Stimulated activated CD8-positive, alpha-beta memory T cell treated with anti-CD3 and anti-CD28 coated beads, Interleukin-7, amount 100 ng/mL, for 4 hours (primary cell): ENCODE measurements at places on chromosomes 2 and 18.

DNA sequence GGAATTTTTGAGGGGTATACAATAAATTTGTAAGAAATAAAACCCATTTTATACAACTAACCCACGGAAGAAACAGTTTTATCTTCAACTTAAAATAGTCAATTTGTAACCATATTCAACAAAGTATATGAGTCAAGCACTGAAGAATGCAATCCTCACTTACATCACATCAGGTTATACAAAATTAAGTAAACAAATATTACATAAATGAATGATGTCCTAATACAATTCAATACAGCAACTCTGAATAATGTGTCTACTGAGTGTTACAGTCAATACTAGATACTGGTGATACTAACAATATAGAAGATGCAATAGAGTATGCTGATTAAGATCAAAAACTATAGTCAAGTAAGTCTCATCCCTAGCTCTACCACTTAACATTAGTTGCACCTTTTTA lies 58.6 kb downstream of the FANCL start:
- DNase-seq: no peak

DNA sequence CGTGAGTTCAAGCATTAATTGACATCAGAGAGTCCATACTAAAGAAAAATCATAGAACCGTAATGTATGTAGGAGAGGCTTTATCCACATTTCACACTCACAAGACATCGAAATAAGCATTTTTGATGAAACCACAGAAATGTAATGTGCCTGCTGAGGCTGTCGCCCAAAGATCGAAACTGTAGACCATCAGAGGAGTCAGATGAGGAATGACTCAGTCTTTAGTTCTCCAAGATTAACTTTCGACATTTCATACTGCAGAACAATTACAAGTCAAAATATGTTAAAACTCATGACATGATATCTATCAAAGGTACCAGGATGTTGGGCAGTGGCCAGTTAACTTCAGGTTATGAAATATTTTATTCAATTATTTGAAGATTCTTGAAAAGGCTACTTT lies 79.6 kb downstream of the RAB31 start:
- DNase-seq: no peak

DNA sequence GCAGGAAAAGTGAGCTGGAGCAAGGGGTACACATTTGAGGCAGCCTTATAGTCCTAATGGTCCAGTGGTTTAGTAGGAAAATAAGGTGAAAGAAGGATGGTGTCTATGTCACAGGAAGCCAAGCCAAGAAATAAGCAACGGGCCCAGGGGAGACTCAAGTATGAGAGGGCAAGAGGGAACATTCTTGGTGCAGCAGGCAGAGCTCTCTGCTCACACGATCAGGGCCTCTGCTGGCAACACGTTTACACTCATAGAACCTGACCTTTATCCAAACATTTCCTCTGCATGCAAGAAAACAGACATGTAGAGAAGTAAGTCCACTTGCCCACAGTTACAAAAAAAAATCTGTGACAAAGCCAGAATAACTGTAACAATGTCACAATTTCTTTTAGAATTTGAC lies 32.6 kb upstream of the LRRC30 start:
- no peak for DNase-seq

DNA sequence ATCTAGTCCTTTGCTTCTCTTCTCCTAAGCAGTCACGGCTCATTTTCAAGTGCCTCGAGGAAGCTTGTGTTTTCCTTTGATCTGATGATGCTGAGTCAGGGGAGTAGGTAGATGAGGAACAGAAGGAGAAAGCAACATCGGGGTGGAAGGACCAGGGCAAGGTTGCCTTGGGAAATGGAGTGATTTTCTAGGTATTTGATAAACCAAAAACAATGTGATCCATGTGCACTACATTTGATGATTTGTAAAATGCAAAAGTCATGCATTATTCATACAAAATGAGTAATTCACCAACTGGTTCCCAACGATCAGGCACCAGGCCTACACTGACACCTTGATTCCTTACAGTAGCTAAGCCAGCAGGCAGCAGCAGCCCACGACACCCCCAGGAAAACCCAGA lies 205.3 kb downstream of the ANAPC1 start:
- no peak for DNase-seq

GRCh38 chr2:168189835-168190569 lies 57.4 kb downstream of the STK39 start:
- DNase-seq: no peak

DNA sequence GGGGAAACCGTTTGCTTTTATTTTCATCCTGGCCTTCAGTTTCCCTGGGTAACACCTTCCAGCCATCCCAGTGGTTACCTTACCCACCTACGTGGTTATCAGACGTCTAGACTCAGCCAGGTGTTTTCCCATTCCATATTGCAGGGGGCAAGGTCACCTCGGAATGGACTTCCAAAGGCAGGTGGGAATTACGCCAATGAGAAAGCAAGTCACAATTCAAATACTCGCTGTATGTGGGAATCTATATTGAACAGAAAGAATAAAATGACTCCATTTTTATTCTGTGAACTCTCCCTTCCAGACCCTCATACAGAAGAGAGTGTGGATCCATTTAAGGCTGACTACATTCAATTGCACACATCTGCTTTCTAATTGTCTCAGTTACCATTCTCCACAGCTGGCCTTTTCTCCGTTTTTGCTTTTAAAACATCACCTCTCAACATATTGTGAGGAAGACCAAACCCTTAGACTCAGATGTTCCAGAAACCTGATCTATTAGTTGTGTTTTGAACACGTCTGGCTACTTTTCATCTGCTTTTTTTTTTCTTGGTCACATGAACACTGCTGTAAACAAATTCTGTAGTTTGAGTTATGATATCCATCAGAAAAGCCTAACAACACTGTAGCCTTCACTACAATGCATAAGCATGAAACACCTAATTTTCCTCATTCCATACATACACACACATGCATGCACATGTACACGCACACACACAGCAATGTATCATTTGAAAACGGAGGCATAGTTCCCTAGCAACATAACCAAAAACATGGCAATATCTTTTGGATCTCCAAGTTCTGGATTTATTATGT lies 59.8 kb downstream of the BCL2 start:
- DNase-seq: no peak

DNA sequence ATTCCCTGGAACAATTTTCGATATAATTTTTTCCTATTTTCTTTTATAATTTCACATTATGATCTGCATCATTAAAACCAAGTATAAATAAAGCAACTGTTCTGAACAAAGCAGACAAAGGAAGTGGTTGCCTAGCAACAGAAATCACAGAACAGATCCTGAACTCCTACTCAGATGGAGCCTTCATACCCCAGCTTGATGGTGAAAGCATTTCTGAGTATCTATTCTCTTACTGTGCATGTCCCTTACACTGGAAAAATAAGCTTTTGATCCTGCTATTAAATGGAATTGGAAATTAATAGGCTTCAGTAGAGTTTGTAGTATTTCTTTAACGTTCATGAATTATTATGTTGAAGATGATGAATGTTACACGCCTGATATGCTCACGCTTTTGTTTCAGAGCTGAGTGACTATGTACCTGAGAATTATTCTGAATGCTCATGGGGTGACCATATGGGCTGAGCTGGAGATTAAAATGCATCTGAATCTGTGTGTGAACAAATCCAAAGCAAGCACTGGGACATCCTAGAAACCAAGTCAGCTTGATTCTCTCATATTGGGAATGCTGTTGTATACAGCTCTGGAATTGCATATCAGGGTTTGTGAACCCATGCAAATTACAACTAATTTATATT lies 254.0 kb downstream of the KCNJ3 start:
- no peak for DNase-seq

GRCh38 chr2:118089139-118089800 lies 999 bp downstream of the INSIG2 start:
- DNase-seq: no peak

DNA sequence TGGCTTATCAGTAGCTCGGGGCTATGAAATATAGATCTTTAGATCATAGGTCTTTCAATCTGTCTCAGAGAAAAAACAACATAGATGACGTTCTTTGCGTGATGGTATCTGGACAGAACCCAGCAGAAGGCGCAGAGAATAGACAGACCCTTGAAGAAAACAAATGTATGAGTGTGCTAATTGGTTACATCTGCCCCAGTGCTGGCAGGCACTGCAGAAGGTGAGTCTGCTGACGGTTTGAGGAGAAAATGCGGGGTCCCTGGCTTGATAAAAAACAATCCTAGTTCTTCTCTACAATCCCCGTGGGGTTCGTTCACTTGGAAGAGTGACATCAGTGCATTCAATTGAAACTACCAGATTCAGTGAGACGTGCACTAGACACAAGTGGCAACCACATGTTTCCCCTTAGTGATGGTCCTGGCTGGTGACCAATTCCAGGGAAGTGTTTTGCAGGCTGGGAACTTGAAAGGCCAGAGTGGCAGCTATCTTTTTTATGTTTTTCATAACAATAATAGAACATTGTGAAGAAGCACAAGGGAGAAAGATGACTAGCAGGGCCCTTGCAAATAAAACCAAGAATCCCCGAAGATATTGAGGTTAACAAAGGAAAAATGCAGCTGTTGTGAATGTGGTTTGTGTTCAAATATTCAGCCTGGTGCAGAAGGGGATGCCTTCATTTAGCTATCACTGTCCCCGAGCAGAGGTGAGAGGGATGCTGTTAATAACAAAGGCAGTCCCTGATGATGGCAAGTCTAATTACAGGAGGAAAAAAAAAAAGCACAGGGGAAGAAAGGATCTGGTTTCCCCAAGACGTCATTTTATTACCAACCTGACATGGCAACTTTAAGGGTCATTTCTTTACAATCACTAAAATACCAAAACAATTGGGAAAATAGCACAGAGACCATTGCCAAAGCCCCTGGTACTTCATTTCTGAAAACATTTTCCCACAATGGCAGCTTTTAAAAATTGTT lies 337.6 kb upstream of the FIGN start:
- no peak for DNase-seq

- no peak for DNase-seq
Measured at GRCh38 chr2:77007686-77008085, 514.5 kb downstream of the LRRTM4 start.

DNA sequence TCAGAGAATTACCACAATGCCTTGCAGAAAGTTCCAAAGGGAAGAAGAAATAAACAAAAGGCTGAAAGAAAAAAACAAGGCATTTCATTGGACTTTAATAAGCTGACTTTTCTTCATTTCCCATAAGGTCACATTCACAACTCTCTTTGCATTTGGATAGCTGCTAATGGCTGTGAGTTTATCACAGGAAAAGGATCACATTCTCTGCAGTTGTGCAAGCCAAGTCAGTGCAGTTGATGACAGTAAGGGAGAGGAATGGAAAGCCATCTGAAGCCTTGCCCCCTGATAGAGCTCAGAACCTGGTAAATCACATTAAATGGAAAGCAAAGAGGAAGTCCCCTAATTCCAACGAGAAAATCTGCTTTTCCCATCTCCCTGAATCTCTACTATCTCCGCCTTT lies 950.6 kb downstream of the CNTNAP5 start:
- DNase-seq: no peak

DNA sequence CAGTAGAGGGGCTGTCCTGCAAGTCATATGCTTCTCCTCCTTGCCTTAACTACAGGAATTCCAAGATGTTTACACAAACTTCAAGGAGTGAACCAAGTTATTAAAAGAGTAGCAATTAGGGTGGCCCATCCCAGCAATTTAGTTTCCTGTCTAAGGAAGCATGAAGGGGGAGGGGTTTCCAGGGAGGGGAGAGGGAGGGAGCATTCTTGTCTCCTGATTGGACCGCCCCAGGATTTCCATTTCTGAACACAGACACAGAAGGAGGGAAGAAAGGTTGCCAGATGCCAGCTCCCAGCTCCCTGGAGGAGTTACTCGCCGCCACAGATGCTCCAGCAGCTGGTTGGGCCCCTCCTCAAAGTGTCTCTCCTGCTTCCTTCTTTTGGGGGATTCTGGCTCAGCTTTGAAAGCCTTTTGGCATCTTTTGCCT lies 107.6 kb downstream of the TRIB2 start:
- DNase-seq: no peak

GRCh38 chr2:28342081-28342967 lies 50.3 kb upstream of the FOSL2 start:
- no peak for DNase-seq

- DNase-seq: no peak
Measured at GRCh38 chr2:144510294-144510991, 9.5 kb downstream of the ZEB2 start.

DNA sequence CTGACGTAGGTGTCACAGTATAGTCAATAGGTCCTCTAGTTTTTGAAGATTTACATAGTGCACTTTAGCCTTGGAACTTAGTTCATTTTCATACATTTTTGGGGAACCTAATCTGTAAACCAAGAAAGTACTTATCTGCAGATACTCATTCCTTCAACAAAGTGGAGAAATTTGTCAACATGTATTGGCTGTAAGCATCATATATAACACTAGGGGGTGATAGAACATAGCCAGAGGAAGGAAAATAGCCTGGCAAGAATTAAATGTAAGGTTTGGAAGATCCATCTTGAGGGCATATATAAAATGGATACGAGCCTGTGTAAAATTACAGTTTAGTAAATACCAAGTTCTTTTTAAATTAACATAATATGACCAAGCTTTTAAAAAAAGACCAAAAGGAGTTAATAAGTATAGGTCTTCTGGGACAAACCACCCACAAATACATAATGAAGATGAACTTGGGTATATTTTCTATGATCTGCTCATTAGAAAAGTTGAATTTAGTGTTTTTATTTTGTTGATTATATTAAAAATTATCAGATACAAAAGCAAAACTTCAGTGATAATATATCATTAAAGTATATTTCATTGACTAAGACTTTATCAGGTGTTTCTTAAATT lies 18.2 kb downstream of the RPL37A start:
- no peak for DNase-seq

- no peak for DNase-seq
Measured at GRCh38 chr2:121502781-121503180, 27.9 kb upstream of the RNU4ATAC start.

DNA sequence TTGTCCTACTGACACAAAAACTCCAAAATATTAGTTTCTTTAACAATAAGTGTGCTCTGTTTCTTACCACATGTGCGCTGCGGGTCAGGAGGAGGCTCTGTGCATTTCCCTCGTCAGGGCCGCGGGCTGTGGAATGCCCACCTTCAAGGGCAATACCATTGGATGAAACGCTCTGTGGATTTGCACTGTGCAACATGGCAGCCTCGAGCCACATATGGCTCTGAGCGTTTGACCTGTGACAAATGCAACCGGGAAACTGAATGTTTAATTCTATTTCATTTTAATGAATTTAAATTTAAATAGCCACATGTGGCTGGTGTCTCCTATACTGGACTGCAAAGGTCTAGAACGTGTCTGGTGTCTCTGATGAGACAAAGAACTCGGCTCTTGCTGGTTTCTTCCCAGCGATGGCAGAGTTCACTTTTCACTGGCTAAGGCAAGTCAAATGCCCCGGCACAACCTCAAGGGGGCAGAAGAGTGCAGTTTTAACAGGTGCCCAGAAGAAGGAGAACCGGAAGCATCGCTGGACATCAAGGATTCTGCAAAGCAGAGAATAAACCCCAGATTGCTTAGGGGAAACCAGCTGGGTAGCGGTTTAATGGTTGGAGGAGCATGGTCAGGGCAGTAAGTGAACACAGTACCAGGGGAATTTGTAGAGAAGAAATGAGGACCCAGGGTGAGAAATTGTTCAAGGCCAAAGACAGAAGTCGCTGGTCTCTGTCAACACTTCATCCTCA lies 37.0 kb upstream of the TMEM18 start:
- no peak for DNase-seq

GRCh38 chr2:55672630-55673029 lies 21.0 kb downstream of the PNPT1 start:
- no peak for DNase-seq

GRCh38 chr18:55018602-55019001 lies 59.3 kb upstream of the CCDC68 start:
- no peak for DNase-seq
